ENCODE measurements at places on chromosomes 2 and 18.

- DNase-seq: no peak
These were observed 35.4 kb downstream of the B4GALT6 start for GRCh38 chr18:31648966-31649429.

- no peak for DNase-seq
These were observed 59.4 kb upstream of the TMEM17 start for GRCh38 chr2:62565309-62565908.

- no peak for DNase-seq
These were observed 109.6 kb downstream of the MEP1B start for GRCh38 chr18:32299484-32299883.

- no peak for DNase-seq
These were observed 47.1 kb upstream of the THSD7B start for GRCh38 chr2:136718273-136718672.

- DNase-seq: no peak
These were observed 62.8 kb downstream of the SMIM21 start for GRCh38 chr18:75364512-75365253.

GRCh38 chr18:79973517-79973916 is 9.1 kb downstream of the HSBP1L1 start:
- DNase-seq: no peak

DNA sequence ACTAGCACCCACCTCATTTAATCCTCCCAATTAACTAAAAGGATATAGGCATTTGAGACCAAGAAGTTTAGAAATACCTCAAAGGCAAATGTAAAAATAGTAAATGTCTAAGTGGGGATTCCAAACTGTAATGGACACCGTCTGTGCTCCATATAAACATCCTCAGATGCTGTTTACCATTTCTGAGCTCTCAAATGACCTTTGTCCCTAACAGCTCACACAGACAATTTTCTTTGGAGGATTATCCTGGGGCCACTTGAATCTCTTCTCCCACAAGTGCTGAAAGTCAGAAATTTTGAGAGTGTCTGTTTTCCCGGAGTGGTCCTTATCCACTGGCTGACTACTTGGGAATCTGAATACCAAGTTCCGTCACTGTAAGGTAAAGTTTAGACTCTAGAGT is 1418.9 kb downstream of the LRP1B start:
- no peak for DNase-seq

DNA sequence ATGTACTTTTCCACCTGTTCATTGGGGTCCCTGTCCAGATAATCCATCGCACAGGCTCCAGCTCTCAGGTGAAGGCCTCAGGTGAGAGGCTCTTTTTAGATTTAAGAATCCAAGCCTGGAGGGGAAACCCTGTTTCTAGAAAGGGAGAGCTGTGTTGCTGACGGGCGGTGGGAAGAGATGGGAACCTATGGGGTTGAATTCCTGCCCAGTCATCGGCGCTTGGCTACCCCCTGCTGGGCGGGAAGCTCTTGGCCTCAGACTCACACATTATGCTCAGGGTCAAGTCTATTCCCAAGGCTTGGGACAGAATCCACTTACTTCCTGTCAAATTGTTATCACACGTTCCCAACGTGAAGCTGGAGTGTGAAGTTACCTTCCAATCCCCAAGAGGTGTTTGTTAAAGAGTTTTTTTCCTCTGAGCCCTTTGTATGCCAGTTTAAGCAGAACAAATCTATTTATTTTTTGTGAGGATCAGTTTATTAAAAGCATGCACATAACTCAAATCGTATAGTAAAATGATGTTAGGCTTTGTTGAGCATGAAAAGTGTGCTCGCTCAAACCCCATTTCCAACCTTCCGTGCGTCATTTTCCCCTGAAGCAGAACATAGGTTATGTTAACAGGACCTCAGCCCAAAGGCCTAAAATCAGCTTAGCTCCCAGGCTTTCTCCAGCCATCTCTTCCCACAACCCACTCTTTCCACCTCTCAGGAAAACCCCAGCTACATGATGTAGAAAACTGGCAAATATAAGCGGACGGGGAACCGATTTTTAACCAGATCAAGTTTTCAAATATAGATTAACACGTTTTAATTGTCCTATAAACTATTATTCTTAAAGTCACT is 181.7 kb upstream of the ETAA1 start:
- no peak for DNase-seq

GRCh38 chr18:34709750-34710441 is at the start of gene DTNA:
DTNA (plus strand) TSS chr18:34710298; CDS start chr18:34755977, 45,679 bp downstream.
- DNase-seq: no peak

- no peak for DNase-seq
These were observed 211.8 kb downstream of the SLC8A1 start for GRCh38 chr2:40240070-40240469.

DNA sequence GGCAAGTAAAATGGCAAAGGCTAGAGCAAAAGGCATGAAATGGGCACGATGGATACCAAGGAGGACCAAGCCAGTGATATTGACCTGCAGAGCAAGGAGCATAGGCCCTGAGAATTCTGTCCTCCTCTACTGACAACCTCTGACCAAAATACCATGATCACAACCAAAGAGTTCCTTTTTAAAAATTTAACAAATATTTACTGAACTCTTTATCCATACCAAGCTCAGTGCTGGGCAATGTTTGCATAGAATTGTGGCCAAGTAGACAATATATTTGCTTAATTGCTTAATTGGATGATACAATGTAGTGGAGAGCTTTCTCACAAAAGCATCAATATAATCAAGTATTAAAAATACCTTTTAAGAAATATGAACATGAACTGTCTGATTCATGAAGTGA is 265.7 kb downstream of the ICOS start:
- DNase-seq: no peak

- no peak for DNase-seq
These were observed 34.3 kb upstream of the C18orf32 start for GRCh38 chr18:49521216-49521835.

GRCh38 chr2:156430980-156431358 is 5.2 kb upstream of the GPD2 start:
- DNase-seq: no peak

- DNase-seq: no peak
These were observed 4.5 kb upstream of the STK11IP start for GRCh38 chr2:219593154-219593553.

GRCh38 chr2:217650716-217651360 is 352.0 kb downstream of the TNS1 start:
- DNase-seq: no peak

DNA sequence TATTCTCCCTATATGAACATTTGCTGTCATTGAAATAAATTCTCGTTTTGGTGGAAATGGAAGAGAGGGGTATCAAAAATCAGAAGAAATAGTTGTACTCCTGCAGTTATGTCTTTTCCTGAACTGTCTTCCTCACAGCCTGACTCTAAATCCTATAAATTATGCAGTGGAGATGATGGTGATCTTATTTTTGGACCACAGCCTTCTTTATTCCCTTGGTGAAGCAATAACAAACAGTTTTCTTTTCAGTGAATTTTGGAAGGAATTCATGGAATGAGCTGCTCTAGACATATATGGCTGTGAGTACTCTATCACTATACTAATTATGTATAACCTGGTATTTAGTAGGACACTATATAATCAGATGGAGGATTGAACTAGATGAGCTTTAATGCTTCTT is 1.7 kb upstream of the SLC25A12 start:
- no peak for DNase-seq

DNA sequence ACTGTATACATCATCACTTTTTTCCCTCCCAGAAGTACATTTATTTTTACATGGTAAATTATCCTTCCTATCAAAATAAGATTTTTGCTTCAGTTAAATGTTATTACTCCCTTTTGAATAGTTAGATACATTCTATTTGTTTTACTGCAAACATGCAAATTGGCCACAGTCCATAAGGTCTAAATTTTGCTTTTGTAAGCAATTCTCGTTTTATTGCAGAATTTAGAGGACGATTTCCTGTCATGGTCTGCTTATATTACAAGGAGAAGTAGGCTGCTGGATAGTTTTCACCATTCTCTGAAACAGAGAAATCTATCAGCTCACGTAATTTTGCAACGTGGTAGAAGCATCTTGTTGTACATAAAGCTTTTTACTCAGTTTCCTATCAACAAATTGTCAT is 1632.5 kb downstream of the LRP1B start:
- no peak for DNase-seq

DNA sequence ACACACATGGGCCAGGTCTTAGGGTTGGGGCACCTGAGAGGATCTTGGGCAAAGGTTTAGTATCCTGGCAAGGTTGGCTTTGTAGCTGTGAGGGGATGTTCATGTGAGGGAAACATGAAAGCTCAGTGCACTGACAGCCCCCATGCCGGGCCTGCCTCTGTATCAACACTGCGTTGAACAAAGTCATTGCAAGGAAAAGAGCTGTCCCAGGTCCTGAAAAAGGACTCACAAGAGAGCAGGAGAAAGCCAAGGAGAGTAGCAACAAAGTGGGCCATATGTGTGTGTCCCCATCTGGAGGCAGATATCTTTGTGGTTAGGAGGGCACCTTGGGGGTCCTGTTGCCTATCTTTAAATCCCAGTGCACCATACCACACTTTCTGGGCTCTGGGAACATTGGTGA is 237.8 kb upstream of the THSD7B start:
- DNase-seq: no peak

GRCh38 chr18:23422751-23423418 is 30.2 kb upstream of the RIOK3 start:
- DNase-seq: no peak

- DNase-seq: no peak
These were observed 48.2 kb upstream of the REV1 start for GRCh38 chr2:99537910-99538485.

- DNase-seq: no peak
These were observed 294.9 kb upstream of the FANCL start for GRCh38 chr2:58535990-58536389.

DNA sequence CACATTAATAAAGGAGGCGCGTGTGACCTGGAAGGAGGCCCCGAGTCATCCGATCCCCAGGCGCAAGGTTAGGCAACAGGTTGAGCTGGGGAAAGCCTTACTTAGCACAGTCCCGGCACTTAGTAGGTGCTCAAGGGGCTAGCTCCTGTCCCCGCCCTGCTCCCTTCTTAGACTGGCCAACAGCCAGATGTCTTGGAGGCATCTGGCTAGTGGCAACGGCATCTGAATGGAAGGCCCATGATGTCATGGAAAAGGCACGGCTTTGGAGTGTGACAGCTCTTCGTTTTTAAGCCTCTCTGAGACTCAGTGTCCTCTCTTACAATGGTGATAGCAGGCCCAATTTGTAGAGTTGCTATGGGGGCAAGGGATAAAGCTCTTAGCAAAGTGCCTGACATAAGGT is 258.3 kb downstream of the CYRIA start:
- DNase-seq: no peak

DNA sequence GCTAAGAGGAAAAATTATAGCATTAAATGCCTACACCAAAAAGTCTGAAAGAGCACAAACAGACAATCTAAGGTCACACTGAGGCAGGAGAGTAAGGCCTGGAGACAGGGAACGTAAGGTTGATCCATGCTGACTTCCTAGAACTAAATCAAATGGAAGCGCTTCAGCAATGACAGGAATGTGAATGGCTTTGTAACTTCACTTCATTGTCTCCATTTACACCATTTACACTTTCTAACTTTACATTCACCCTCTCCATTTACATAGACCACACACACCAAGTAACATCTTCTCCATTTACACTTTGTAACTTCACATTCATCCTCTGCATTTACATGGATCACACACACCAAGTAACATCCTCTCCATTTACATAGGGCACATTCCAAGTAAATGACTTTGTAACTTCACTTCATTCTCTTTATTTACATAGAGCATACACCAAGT is 103.1 kb upstream of the SPATS2L start:
- no peak for DNase-seq

DNA sequence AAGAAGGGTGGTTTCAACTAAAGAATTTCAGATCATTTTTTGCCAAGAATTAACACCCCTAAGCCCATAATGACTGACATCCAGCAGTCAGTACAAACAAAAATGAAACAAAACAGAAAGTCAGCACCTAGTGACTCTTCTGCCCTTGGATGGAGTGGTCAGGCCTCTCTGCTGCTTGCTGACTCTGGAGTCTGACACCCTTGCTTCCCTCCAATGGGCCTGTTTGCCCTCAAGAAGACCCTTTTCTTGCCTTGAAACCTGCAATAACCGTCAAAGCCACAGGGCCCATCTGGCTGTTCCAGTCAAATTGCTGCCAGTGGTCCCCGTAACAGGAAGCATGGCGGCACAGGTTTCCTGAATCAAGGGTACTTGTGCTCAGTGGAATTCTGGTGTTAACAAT is 27.2 kb upstream of the CYTIP start:
- no peak for DNase-seq

DNA sequence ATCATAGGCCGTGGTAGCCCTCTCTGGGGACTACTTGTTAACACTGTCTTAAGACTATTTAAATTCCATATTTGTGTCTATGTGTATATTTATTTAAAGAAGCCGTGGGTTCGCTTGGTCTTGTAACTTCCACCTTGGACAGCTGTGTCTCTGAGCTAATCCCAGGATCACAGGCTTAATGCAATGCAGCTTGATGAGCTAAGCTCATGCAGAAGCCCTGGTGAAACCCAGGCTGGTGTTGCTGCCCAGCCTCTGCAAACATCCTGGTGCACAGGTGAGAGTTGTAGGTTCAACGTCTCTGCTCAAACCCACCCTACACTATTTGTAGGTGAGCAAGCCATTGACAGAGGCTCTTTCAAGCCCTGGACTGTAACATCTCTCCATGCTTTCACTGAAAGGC is 211.8 kb downstream of the FAM210A start:
- DNase-seq: no peak

DNA sequence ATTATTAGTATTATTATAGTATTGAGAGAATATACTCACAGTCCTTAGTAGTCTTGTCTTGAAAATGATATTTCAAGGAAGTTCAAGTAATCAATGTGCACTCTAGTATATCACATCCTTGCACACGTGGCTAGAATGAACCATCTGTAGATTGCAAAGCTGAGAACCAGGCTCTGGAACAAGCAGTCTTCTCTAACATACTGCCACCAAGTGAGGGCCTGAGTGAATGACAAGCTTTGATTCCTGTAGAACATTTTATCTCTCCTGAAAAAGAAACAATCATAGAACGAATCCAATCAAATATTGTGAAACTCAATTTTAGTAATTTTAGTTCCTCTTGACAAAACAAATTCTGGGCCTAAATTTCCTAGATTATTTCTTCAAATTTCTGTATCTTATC is 55.3 kb upstream of the SULT1C3 start:
- DNase-seq: no peak

- DNase-seq: no peak
These were observed 13.4 kb upstream of the GLS start for GRCh38 chr2:190867212-190867611.

DNA sequence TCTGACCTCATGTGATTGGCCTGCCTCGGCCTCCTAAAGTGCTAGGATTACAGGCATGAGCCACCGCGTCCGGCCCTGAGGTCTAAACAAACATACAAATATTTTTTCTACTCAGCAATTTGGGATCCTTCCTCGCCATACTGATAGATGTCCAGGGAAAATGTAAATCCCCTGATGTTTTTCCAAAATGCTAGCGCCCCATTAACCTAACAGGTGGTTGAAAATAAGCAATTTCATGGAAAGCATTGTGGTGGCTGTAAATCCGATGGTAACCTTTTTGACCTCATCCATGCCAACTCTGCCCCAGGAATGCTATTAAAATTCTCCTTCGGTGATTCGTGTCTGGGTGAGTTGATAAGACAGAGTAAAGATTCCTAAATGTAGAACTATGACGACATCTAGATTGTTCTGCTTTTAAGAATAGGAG is 19.3 kb downstream of the GEMIN6 start:
- DNase-seq: no peak

GRCh38 chr18:12001421-12001820 is 20.1 kb downstream of the IMPA2 start:
- no peak for DNase-seq

GRCh38 chr2:54438271-54438670 is 17.9 kb upstream of the SPTBN1 start:
- DNase-seq: no peak

GRCh38 chr2:221533299-221533698 is 38.8 kb downstream of the EPHA4 start:
- no peak for DNase-seq

Measured in stimulated activated naive CD4-positive, alpha-beta T cell (primary cell).